ENCODE measurements at places on chromosomes 2 and 18.

GRCh38 chr18:50956116-50956515 is 11.7 kb upstream of the ELAC1 start:
- no peak for DNase-seq

DNA sequence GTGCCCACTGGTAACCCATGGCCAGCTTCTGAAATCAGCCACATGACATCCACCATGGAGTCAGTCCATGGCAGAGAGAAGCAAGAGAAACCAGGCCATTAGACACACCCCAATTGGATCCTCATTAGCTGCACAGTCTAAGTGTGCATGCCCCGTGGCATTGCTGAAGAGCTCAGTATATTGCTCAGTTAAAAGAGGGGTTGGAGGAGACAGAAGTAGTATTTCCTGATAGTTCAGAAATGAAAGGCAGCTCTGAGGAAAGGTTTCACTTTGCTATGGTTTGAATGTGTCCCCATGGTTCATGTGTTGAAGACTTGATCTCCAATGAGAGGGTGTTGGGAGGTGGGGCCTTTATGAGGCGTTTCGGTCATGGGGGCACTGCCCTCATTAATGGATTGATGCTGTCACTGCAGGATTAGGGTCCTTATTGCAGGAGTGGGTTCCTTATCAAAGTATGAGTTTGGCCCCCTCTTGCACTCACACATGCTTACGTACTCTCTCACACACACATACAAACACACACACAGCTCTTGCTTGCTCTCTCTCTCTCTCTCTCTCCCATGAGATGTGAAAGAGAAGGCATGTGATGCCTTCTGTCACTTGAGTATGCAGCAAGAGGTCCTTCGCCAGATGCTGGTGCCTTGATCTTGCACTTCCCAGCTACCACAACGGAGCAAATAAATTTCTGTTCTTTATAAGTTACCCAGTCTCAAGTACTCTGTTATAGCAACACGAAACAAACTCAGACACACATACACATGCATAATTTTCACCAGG is 58.0 kb downstream of the TMEM163 start:
- no peak for DNase-seq

- no peak for DNase-seq
Observed at GRCh38 chr2:223223156-223223555, 171.2 kb downstream of the KCNE4 start.

DNA sequence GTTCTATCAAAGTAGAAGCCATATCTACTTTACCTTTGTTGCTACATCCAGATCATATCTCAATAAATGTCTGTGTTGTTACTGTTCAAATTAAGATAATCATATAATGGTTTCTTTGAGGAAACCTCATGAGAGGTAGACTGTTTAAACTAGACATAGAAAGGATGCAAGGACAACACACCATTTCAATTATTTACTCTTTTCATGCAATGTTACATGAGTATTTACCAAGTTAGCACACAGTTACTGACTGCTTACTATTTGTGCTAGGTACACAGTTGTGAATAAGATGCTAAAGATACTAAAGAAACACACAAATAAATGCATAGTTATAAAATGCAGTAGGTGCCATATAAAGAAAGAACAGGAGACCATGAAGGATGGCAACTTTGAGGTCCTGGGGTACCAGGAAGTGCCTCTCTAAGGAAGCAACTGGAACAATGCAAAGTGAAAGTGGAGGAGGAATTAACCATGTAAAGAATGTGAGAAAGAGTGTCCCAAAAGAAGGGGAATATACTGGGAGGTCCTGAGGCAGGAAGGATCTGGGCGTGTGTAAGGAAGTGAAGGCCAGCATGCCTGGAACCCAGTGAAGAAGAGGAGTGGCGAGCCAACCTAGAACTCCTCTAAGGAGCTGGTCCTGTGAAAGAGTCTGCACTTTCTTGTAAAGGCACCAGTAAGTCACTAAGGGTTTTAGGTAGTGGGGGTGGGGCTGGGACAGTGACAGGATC is 39.4 kb downstream of the RBMS1 start:
- no peak for DNase-seq
